ENCODE measurements at places on chromosomes 16 and 17.

DNA sequence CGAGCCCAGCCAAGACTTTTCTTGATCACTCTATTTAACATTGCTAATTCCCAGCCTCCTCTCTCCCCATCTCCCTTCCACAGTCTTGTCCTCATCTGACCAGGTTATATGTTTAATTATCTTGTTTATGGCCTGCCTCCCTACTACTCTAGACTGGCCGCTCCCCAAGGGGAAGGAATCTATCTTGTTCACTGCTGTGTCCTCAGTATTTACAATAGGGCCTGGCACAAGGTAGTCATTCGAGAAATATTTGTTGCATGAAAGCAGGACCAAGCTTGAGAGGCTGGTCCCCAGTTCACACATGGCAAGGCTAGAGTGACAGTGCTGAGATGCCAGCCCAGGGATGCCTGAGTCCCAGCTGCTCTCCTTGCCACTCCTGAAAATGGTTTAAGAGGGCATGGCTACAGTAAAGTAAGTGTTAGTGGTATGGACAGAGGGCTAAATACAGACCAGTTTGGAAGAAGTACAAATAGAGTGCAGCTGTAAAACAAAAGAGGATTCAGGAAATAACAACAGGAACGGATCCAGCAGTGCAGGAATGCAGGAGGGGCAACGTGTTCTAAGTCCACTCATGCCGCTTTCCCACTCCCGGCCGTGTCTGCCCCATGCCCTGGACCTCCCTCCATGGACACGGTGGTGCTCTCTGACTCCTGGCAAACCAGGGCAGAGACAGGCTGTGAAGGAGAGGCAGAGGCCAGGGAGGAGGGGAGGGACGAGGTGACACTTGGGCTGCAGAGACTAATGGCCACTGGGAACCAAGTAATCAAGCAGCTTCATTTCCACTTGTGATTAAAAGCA, 65.6 kb downstream of the TOM1L2 start:
- no peaks in the 10 kb centered on the region for H3K4me1 ChIP-seq
- DNase-seq = no peak
- H3K4me3 ChIP-seq = no peak overlapping the region
- H3K27me3 ChIP-seq = no peaks in the 10 kb centered on the region

- H3K4me1 ChIP-seq = no peaks in the 10 kb centered on the region
- H3K36me3 ChIP-seq = no peaks in the 10 kb centered on the region
- no peak overlapping the region for H3K27ac ChIP-seq
- no peak for DNase-seq
- H3K27me3 ChIP-seq = no peaks in the 10 kb centered on the region
These were observed 4.6 kb downstream of the ANKFN1 start for GRCh38 chr17:56157845-56158244.

DNA sequence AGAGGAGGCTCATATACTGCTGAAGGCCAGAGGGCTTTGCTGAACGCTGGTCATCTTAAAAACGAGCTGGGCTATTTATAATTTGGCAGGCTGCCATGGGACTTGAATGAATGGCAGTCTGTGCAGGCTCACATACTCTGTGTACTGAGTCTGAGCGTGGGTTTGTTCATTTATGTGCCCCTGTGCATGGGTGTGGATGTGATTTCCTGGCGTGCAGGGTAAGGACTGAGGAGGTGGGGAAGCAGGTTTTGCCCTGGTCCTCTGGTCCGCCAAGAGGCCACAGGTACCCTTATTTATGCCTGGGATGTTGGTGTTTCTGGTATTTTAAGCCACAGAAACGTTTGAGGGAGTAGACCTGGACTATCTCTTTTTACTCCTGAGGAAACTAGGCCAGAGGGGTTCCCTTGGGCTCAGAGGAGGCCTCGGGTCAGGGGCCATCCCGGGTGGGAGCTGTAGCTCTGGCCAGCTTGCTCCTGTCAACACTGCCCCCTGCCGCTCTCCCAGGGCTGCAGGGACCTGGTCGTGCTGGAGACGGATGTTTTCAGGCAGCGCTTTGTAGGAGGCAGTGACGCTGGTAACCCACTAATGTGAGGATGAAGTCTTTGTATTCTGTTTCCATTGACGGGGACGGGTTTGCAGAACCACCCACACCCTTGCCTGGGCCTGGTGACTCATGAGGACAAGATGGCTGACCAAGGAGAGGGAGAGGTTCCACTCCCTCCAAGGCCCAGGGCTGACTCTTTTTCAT, 184.4 kb downstream of the MSI2 start:
- peaks cover 33% of the 10 kb centered on the region for H3K4me1 ChIP-seq
- H3K36me3 ChIP-seq = no peaks in the 10 kb centered on the region
- peak overlapping the region; percentile 22 for H3K27ac ChIP-seq
- peak; percentile 41 for DNase-seq
- H3K27me3 ChIP-seq = no peaks in the 10 kb centered on the region

GRCh38 chr17:65662196-65662595, 100.7 kb upstream of the AXIN2 start:
- DNase-seq = no peak
- no peaks in the 10 kb centered on the region for H3K27me3 ChIP-seq
- H3K4me3 ChIP-seq = no peak overlapping the region
- H3K4me1 ChIP-seq = no peaks in the 10 kb centered on the region

GRCh38 chr16:16120044-16120381, 103.3 kb downstream of the ABCC6 start:
- no peaks in the 10 kb centered on the region for H3K27me3 ChIP-seq
- DNase-seq = no peak
- no peak overlapping the region for H3K4me3 ChIP-seq
- no peaks in the 10 kb centered on the region for H3K4me1 ChIP-seq

GRCh38 chr17:79007504-79008381, 1.8 kb downstream of the CANT1 start:
- H3K36me3 ChIP-seq = peaks cover 4% of the 10 kb centered on the region
- peaks cover 37% of the 10 kb centered on the region for H3K4me1 ChIP-seq
- no peak overlapping the region for H3K4me3 ChIP-seq
- H3K27ac ChIP-seq = no peak overlapping the region
- H3K27me3 ChIP-seq = no peaks in the 10 kb centered on the region
- DNase-seq = no peak

DNA sequence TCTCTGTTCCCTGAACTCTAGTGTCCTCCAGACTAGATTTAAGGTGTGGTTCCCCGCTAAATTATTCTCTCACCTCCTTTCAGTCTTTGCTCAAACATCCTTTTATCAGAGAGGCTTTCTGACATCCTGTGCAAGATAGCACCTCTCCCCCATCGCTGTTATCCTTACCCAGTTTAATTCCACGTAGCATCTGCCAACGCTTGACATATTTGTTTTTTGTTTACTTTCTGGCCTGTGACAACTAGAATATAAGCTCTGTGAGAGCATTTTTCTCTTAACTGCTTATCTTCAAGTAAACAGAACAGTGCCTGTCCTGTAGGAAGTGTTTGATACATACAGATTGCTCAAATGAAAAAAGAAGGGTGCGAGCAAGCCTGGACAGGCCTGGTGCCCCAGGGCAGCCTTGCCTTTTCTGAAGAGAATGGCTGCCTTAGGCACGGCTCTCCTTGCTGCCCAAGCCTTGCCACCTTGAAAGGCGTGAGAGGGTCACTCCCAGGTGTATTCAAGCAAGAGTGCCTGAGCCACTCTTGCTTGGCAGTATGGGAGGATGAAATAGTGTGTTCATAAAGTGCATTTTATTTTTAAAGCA, 9.7 kb downstream of the DYNLL2 start:
- H3K4me3 ChIP-seq = no peak overlapping the region
- DNase-seq = no peak
- no peaks in the 10 kb centered on the region for H3K27me3 ChIP-seq
- no peak overlapping the region for H3K27ac ChIP-seq
- no peaks in the 10 kb centered on the region for H3K4me1 ChIP-seq
- peaks cover 52% of the 10 kb centered on the region for H3K36me3 ChIP-seq

GRCh38 chr16:30491744-30492308, 19.3 kb downstream of the ITGAL start:
- peaks cover 3% of the 10 kb centered on the region for H3K4me1 ChIP-seq
- H3K27ac ChIP-seq = no peak overlapping the region
- H3K4me3 ChIP-seq = no peak overlapping the region
- H3K36me3 ChIP-seq = peaks cover 74% of the 10 kb centered on the region
